ENCODE measurements at places on chromosomes 5 and 9.

GRCh38 chr9:127167560-127168326 is 45.3 kb upstream of the ANGPTL2 start:
- DNase-seq: no peak

DNA sequence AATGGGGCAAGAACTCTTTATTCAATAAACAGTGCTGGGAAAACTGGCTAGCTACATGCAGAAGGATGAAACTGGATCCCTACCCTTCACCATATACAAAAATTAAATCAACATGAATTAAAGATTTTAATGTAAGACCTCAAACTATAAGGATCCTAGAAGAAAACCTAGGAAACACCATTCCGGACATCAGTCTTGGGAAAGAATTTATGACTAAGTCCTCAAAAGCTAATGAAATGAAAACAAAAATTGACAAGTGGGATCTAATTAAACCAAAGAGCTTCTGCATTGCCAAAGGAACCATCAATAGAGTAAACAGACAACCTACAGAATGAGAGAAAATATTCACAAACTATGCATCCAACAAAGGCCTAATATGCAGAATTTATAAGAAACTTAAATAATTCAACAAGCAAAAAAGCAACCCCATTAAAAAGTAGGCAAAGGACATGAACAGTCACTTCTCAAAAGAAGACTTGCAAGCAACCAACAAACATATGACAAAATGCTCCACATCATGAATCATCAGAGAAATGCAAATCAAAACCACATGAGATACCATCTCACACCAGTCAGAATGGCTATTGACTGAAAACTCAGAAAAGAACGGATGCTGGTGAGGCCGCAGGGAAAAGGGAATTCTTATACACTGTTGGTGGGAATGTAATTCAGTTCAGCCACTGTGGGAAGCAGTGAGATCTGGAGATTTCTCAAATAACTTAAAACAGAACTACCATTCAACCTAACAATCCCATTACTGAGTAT is 104.3 kb upstream of the MAP3K1 start:
- DNase-seq: peak; percentile 45

- no peak for DNase-seq
Measured at GRCh38 chr9:29928072-29928471, 2354.8 kb upstream of the C9orf72 start.

- no peak for DNase-seq
Measured at GRCh38 chr5:129447968-129448367, 12.1 kb upstream of the ADAMTS19 start.

GRCh38 chr5:125017796-125018195 is 271.4 kb upstream of the ZNF608 start:
- no peak for DNase-seq

- no peak for DNase-seq
Measured at GRCh38 chr5:159091596-159092331, 8.0 kb downstream of the EBF1 start.

DNA sequence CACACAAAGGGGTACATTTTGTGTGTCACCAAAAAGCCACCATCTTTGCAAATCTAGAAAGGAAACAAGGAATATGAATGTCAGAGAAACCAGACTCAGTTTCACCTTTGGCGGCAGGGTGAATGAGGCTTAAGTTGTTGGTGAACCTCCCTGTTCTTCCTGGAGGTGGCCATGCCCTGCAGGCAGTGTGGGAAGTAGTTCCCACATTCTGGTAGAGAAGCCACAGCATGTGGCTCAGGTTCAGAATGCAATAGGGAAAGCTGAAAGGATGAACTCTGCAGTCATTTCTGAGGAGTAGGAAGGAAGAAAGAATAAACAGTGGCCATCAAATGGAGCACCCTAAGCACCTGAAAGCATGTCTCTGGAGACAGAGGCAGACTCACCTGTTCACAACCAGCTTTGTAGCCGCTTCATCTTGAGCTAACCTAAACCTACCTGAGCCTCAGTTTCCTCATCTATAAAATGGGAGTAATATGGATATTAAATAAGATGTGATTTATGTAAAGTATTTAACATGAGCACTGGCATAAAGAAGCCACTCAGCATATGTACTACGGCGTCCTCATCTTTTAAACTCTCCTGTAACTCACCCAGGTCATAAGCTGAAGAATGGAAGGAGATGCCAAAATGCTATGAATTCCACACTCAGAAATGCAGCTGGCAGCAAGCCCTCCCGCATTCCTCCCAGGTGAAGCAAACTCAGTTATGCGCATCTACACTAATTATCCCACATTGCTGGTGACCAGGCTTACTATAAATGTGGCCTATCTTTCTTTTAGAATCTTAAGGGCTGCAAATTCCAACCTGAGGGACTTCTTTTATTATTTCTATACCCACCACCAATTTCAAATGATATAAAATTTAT is 86.0 kb downstream of the ZNF608 start:
- DNase-seq: no peak

- no peak for DNase-seq
Measured at GRCh38 chr9:86918556-86918955, 28.8 kb downstream of the GAS1 start.

Measured in CD4-positive, alpha-beta T cell treated with Interleukin-15 for 4 hours (primary cell).